Left colon (tissue), 2 donors: ENCODE measurements at places on chromosomes 2 and 18. TPM values are rescaled to one million over a fixed set of nuclear protein-coding genes. Genes with fewer than 3 reads are reported as not detected.

DNA sequence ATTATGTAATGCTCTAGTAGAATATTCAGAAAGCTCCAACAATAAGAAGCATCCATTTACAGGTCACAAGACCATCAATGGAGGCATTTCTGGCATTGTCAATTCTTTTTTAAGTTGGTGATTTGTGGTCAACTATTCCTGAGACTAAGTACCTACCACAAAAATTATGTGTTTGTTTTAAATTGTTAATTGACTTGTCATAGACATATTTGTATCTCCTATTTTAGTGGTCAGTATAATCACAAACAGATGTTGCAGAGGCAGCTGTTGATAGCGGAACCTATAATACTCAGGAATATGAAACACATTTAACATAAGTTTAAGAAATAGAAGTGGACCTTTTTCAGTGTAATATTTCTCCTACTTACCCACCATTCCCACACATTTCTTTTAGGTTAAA, 430.1 kb downstream of the CCDC85A start:
- no peak for DNase-seq

DNA sequence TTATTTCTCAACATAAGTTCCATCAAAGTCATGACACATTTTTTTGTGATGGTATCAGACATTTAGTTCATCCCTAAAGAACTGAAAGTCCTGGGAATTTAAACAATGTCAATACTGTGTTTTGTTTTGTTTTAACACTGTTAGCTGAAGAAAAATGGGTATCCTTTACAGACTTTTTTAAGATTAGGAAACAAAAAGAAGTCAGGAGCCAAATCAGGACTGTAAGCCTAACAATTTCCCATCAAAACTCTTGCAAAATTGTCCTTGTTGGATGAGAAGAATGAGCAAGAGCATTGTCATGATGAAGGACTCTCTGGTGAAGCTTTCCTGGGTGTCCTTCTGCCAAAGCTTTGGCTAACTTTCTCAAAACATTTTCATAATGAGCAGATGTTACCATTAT, 69.4 kb downstream of the SRD5A2 start:
- DNase-seq = no peak

The TGFA gene
- total RNA-seq = 30.8 TPM

DNA sequence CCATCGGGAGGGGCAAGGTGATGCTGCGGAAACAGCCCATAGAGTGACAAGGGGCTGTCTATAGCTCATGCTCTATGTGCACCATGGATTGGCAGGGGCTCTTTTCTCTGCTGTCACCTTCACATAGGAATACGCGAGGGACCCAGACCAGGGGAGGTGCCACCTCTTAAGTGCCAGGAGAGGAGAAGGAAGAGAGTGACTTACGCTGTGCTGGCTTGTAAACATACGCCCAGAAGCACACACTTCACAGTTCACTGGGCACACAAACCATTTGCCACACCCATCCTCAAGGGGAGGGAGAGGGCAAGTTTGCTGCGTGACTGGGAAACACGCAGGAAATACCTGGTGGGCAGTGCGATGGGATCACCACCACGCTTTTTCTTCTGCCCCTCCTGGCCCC, 65.1 kb upstream of the GPR45 start:
- peak; percentile 65 for DNase-seq

GRCh38 chr18:31942291-31942998, 483 bp downstream of the TRAPPC8 start:
- peak; percentile 68 for DNase-seq
